Activated T-helper 1 cell treated with Interleukin-2 at 50 U/mL for 16 hours (primary cell): ENCODE measurements at places on chromosomes 6 and 20.

DNA sequence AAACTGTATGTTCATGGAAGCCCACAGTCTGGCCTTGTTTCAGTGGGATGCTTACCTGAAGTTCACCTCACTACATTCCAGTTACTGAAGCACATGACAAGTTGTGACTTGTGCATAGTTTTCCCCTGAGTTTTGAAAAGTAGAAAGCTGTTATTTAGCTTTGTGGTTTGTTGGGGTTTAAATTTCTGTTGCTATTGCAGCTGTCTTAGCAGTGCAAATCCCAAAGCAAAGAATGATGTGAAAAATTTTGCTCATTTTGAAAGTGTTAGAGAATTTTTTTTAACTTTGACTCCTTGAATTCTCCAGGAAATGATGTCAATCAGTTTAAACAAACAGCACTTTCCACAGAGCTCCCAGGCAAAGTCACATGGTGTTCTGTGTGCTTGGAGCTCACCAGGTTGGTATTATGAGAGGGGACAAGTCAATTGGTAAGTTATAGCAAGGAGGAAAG, 268.4 kb downstream of the ADGRG6 start:
- no peak for DNase-seq

- no peak for DNase-seq
Observed at GRCh38 chr6:33314943-33315792, 1.3 kb upstream of the TAPBP start.

DNA sequence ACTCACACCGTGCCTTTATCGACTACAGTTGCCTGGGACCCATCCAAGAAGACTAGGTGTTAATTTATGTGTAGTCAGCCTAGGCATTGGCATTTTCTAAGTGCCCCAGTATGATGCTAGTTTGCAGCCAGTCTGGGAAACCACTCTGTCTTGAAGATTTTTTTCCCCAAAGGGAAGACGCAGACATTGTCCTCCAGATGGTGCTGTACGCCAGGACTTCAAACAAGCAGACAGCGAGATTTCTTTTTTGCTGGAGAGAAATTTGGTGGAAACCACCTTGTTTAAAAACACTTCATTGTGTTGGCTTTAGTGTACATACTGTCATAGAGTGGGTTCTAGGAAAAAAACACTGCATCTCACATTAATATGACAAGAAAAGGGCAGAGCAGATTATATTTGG, 30.0 kb downstream of the ALDH5A1 start:
- DNase-seq, result no peak

GRCh38 chr6:43817192-43817591, 47.2 kb downstream of the VEGFA start:
- no peak for DNase-seq

DNA sequence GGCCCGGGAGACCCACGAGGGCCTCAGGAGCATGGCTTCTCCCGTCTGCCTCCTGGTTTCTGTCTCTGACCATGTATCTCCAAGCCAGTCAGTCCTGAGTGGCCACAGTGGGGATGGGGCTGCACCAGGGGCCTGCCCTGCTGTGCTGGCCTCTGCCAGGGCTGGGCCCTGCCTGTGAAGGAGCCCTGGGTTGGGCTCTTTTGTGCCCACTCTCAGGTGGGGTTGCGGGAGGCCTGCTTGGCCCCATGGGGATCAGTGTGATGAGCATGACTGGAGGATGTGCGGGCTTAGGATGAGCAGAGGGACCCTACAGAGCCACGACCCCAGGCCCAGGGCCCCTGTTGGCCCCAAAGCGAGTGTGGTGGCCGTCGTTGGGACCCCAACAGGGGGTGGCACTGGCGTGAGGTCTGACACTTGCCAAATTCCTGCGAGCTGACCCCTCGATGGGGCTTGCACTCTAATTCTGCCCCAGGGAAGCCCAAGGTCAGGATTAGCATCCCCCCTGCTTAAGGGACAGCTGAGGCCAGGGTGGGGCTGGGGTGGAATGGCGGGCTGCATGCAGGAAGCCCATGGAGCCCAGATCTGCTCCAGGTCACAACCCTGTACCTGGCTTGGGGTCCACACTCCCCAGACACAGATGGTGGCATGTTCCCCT, 90.0 kb upstream of the BHLHE23 start:
- DNase-seq, result no peak

GRCh38 chr6:116402108-116402937, 31.6 kb downstream of the DSE start:
- DNase-seq, result no peak

GRCh38 chr6:70636596-70636995, 31.1 kb upstream of the SMAP1 start:
- DNase-seq, result no peak
